ENCODE measurements at places on chromosomes 6 and 20. TPM values are rescaled to one million over a fixed set of nuclear protein-coding genes. Genes with fewer than 3 reads are reported as not detected.

DNA sequence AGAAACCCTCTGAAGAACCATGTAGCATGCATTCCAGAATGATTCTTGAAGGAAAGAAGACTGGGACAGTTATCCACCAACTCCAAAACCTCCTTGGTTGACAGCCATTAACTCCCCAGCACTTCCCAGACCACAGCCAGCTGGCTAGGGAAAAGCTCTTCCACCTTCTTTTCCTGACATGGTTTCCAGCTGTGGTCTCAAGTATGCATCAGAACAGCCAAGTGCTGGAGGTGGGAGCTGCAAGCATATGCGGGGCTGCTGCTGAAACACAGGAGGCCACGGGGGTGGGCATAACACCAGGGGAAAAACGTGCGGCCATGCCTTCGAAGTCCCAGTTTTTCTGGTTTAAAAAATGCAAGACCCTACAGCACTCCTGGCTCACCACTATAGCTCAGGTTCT lies 108.0 kb upstream of the FAM184A start:
- no peak overlapping the region for H3K4me3 ChIP-seq
- peaks cover 30% of the 10 kb centered on the region for H3K36me3 ChIP-seq
- no peak for DNase-seq
- H3K27me3 ChIP-seq: no peaks in the 10 kb centered on the region
- peaks cover 1% of the 10 kb centered on the region for H3K4me1 ChIP-seq
- H3K27ac ChIP-seq: no peak overlapping the region

Gene UNC93A
- not detected for total RNA-seq

GRCh38 chr6:81890846-81891245 lies 138.4 kb upstream of the TENT5A start:
- H3K4me1 ChIP-seq: no peaks in the 10 kb centered on the region
- H3K4me3 ChIP-seq: no peak overlapping the region
- H3K27me3 ChIP-seq: no peaks in the 10 kb centered on the region
- no peaks in the 10 kb centered on the region for H3K36me3 ChIP-seq

Gene SLC25A27
- total RNA-seq: 10.7 TPM

GRCh38 chr6:39425346-39426072 lies 103.0 kb upstream of the KCNK16 start:
- no peak overlapping the region for H3K27ac ChIP-seq
- no peak overlapping the region for H3K4me3 ChIP-seq
- no peaks in the 10 kb centered on the region for H3K36me3 ChIP-seq
- peaks cover 8% of the 10 kb centered on the region for H3K27me3 ChIP-seq
- 0 out of 2 replicates have a peak, but pooled peaks cover 2% of the 10 kb centered on the region for H3K4me1 ChIP-seq

Measured in HCT116 (cell line).